ENCODE measurements at places on chromosomes 6 and 20. TPM values are rescaled to one million over a fixed set of nuclear protein-coding genes. Genes with fewer than 3 reads are reported as not detected.

HLA-G gene
- total RNA-seq = not detected

CDK19 gene
- 5.9 TPM for total RNA-seq

GINS1 gene
- total RNA-seq = 11.4 TPM

COL9A3 gene
- total RNA-seq = 0.98 TPM

THBS2 gene
- total RNA-seq = 4.9 TPM

VIP gene
- total RNA-seq = 0.25 TPM

AK9 gene
- 2.5 TPM for total RNA-seq

FLRT3 gene
- 8.2 TPM for total RNA-seq

TBXT gene
- not detected for total RNA-seq

CDH26 gene
- total RNA-seq = 0.70 TPM

GRCh38 chr6:170111141-170111664 lies 179.7 kb downstream of the DLL1 start:
- DNase-seq = no peak

- peak; percentile 74 for DNase-seq
Measured at GRCh38 chr6:110180228-110181008, at the start of gene CDC40. CDC40 (plus strand) TSS chr6:110180427; CDS start chr6:110180445, 18 bp downstream.

DNA sequence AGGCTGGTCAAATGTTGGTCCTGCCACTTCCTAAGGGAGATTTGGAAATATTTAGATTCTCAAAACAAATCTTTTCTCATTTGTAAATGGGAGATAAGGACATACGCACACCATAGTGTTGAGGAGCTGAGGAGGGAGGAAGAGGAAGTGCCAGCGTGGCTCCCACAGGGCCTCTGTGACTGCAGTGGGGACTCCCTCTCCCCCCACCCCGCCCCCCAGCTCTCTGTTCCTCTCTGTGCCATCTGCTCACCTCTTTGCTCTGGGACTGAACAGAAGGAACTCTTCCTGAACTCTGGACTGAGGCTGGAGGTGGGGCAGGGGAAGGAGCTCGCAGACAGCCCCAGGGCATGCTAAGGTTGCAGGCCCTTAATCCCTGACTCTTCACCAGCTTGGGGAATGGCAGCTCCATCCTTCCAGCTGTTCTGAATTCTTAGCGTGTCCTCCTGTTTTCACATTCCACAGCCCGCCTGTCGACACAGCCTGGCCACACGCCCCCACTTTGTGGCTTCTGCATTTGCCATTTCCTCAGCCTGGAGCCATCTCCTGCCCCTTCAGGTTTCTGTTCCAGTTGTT lies 11.4 kb downstream of the DDX27 start:
- DNase-seq = no peak

DNA sequence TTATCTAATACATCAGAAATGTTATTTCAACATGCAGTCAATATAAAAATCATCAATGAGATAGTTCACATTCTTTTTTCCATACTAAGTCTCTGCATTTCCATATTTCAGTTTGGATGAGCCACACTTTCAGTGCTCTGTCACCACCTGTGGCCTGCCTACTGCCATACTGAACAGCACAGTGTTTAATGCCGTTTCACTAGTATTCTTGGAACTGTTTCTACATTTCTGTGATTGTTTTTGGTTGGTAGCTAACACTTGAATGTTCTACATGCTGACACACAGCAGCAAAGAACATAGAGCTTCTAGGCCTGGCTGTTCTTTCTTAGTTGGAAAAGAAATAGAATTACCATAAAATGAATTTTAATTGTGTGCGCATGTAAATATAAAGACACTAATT lies 61.4 kb upstream of the KIF25 start:
- DNase-seq = no peak

- no peak for DNase-seq
Measured at GRCh38 chr6:95083506-95083905, 493.8 kb upstream of the MANEA start.

DNA sequence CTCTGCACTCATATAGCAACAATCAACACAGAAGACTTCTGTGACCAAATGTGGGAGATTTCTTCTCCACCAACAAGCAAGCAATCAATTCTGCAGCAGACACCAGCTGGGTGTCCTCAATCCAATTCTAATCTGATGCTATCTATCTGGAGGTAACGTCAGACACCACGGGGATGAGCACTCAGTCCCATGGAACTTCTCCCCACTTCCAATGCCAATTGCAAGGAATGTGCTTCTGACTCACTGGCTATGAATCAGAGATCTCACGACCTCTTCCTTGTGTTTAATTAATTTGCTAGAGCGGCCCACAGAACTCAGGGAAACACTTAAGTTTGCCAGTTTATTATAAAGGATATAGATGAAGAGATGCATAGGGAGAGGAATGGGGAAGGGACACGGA lies 103.5 kb upstream of the SIRPG start:
- DNase-seq = no peak

GRCh38 chr6:138503881-138504680 lies 4.8 kb upstream of the NHSL1 start:
- no peak for DNase-seq

All from liver (tissue), 10 donors.